Hematopoietic multipotent progenitor cell treated with erythropoietin and hydrocortisone succinate and interleukin-3 and kit ligand, for 4 days (in vitro differentiated cells): ENCODE measurements at places on chromosomes 1 and 21.

DNA sequence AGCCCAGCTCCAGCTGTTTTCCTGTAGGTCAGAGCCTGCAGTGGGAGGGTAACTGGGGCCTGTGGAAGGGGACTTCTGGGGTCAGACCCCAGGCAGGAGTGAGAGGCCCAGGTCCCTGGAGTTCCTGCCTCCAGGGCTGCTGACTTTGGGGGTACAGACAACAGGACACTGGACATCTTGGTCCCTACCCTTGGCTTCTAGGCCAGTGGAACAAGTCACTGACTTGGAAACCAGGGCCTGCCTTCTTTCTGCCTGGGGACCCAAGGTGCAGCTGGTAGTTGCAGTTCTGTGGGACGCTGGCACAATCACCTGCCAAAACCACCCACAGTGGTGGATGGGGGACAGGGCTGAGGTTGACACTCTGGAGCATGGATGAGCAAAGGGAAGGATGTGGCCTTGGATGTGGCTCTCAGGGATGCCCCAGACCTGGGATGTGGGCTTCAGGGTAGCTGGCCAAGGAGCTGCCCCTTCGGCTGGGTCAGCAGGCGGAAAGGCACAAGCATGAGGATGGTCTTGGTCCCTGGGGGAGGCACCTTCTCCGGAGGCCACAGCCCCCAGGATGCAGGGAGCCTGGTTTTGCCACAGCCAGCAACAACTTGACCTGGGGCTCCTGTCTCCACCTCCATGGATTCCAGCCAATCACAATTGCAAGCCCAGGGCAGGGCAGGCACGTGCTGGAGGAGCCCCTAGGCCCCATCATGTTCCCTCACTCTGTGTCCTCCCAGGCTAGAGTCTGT, 5.8 kb downstream of the JMJD4 start:
- DNase-seq, result peak; percentile 35

DNA sequence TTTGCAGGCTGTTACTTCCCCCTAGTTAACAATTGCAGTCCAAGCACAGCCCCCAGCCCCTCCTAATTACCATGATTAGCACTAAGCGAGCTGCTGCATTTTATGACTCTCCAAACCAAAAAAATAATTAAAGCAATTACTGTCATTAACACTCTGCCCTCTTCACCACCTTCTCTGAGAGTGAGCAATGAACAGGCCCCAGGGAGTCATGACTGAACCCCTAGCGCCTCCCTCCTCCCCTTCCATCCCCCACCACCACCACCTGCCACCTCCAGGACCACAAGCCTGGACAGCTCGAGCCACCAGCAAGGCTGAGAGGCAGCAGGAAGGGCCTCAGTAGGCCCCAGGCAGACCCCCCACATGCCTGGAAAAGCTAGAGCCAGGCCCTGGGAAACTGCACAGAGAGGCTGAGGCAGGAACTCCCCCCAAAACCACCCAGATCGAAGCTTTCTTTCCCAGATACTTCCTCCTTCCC, 35.5 kb upstream of the ZC3H12A start:
- DNase-seq, result no peak

GRCh38 chr1:33710967-33711366, 152.9 kb upstream of the HMGB4 start:
- DNase-seq, result no peak

- DNase-seq, result peak; percentile 17
Observed at GRCh38 chr1:46199233-46199749, 1.1 kb upstream of the POMGNT1 start.

- DNase-seq, result no peak
Observed at GRCh38 chr1:13797397-13797796, 97.4 kb downstream of the PRDM2 start.

DNA sequence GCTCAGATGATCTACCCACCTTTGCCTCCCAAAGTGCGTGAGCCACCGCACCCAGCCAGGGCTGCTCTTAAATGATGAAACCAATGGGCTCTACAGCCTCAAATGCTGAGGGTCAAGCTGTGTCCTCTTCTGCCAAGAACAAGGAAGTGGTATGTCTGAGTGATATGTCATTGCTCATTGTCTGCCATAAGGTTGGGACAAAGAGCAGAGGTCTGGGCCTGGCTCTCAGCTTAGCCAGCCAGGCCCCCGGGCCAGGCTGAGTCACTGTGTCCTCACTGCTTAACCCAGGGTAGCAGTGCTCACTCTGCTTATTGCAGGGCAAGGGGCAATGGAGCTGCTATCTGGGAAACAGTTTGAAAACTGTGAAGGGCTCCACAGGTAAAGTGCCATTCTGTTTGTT, 8.3 kb upstream of the ETS2 start:
- peak; percentile 57 for DNase-seq

DNA sequence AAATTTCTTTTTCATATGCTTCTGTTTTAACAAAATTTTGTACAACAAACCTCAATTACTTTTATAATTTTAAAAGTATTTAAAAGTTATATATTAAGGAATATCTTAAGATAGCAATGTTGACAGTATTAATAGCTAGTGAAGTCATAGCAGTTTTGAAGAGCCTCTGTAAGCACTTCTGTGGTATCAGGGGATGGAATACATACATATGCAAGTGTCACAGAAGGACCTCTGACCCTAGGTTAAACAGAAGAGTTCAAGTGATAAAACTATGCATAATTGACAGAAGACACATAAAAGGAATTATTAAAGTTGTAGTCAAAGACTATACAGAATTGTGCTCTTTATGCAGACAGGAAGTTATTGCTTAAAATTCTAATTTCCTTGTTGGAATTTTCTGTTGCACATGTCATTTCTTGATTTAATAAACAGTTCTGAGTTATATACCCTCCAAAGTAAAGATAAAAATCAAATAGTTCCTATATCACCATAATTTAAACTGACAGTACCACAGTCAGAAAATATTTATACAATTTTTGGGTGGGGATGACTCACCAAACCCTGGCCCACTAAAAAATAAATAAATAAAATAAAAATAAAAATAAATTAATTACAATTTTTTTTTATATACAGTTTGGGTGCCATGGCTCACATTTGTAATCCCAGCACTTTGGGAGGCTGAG, 27.1 kb downstream of the IPP start:
- DNase-seq, result no peak
